ENCODE measurements at places on chromosomes 1 and 21.
A peak's percentile ranks its signal among the peaks of the same experiment; 100 is the strongest.

DNA sequence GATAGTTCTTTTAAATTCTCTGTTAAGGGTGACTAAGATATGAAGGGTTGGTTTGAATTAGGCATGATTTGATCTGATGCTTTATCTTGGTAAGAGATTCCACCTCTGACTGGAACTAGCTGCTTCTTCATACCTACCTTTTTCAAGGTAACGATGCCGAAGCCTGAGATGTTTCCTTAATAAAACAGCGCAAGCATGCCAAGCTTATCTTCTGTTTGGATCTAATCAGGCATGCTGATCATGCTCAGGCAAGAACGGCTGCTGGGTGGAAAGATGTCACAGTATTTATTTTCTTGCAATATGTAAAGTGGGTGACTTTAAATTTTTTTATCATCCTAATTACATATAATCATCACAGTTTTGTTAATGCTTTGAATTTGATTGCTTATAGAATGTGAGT, 148.7 kb downstream of the ADGRL2 start:
- DNase-seq: no peak

GRCh38 chr1:3071565-3072390, 2.8 kb downstream of the PRDM16 start:
- DNase-seq: no peak

- no peak for DNase-seq
Observed at GRCh38 chr1:232046451-232047306, 420.1 kb downstream of the DISC1 start.

DNA sequence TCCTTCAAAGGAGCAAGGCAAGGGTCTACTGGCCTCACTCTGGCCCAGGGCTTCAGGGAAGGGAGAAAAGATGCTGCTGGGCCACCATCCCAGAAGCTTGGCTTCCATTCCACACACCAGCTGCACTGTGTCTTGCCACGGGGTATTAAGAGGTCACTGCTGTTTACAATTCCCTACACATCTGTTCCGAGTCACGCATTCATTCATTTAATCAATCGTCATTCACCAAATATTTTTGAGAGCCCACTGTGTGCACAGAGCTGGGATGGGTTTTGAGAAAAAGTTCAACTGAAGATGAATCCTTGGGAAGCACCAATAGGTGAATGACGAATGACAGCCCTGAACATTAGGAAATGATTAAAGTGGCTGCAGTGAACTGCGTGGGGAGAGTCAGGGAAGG, 101.7 kb downstream of the NAV1 start:
- no peak for DNase-seq

DNA sequence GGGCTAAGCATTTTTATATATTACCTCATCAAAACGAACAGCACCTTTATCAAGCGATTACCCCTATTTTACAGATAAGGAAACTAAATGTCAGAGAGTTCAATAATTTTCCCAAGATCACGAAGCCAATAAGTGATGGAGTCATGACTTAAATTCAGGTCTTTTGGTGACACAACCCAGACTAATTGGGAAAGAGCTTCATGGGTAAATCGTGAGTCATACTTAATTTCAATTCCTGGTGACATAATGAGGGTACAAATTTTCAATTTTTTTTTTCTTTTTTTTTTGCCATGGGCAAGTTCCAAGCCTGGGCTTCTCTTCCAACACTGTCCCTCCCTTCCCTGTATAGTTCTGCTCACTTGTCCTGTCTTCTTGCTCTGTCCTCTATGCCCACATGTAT, 30.1 kb upstream of the IL10 start:
- DNase-seq: no peak

DNA sequence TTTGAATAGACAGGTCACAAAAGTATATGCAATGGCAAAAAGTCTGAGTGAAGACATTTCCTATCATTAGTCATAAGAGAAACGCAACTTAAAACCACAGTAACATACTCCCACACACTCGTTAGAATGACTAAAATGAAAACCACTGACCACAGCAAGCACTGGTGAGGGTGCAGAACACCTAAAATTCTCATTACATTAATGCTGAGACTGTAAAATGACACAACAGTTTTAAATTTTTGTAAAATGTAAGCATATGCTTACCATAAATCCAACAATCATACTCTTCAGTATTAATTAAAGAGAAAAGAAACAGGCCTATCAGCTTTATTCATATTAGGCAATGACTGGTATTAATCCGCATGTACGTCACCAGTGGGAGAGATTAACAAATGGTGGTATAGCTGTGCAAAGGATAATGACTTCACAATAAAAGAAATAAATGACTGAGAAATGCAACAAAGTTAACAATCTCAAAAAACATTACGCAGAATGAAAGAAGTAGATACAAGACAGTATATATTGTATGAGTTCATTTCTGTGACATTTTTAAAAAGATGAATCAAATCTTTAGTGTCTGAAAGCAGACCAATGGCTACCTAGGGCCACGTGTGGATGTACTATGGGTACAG, 253.5 kb downstream of the AKT3 start:
- no peak for DNase-seq

GRCh38 chr1:38141483-38141882, 94.9 kb upstream of the POU3F1 start:
- no peak for DNase-seq

DNA sequence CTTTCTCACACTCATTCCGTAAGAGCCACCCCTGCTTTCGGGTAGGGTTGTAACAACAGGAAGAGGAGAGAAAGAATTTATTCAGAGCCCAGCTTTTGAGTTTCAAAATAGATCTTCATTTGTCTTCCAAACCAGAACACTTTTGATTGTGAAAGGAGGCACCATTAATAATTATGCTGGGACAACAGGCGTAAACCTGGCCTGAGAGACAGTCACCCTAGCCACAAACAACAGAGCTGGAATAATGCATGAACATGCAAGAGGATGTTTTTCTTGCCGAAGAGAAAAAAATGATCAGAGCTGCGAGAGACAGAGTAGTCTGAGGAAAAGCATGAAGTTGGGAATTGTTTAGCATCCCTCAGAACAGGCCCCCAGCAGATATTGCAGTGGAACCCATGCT, 18.5 kb upstream of the GREM2 start:
- DNase-seq: no peak

GRCh38 chr1:90711696-90712095, 5.4 kb downstream of the BARHL2 start:
- no peak for DNase-seq

- no peak for DNase-seq
Observed at GRCh38 chr1:15727021-15727420, 9.0 kb upstream of the SLC25A34 start.

DNA sequence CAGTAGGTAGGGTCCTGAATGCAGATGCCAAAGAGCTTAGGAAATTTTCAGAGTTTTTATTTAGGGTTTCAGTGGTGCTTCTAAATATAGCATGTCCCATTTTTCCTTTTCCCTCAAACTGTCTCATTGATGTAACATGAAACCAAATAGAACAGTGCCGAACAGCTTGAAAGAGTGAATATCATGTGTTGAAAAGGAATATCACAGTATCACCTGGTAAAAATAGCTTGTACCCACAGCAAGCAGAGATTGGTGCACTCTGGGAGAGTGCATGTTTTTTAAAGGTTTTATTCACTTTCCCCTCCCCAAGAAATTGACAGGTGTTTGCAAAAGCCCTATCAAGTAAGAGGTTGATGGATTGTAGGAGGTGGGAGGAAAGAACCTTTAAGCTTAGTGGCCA, 41.9 kb upstream of the ELAVL4 start:
- DNase-seq: no peak

DNA sequence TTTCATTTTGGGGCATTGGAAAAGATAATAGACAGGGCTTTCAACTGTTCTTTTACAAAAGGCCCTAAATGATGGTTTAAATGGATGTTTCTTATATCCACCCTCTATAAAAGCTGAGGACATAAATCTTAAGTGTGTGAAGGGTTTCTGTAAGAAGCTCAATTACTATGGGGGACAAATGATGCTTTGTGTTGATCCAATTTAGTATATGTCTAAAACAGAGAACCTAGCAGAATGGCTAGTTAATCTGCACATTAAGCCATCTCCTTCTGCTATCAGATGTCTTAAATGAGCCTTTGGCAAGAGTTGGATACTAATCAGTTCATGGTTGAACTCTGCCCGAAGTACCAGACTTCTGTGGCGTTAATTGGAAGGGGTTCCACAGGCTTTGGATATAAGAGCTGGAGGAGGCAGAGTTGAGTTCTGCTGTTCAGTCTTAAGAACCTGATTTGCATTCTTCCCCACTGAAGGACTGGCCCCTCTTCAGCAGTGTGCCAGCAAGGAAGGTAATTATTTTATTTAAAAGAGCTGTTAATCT, 43.1 kb downstream of the PTGFRN start:
- DNase-seq: no peak

DNA sequence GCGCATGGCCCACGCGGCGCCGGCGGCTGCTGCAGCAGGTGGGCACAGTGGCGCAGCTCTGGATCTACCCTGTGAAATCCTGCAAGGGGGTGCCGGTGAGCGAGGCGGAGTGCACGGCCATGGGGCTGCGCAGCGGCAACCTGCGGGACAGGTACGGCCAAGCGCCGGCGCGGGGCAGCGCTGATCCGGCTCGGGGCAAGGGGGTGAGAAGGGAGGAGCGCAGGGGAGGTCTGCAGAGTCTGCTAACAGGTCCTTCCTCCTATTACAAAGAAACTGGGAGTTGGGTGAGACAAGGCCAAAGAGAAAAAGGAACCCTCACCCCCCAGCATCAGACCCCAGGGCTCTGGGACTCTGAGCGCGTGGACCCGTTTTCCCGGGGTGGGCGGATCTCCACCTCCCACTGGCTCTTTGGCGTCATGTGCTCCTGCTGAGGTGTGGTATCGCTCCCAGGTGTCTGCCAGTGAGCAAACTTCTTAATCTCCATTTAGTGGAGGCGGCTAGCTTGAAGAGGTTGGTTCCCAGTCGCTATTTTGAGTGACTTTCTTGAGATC, 431 bp downstream of the MTARC1 start:
- no peak for DNase-seq

GRCh38 chr1:248343451-248343850, 5.1 kb upstream of the OR14C36 start:
- no peak for DNase-seq

GRCh38 chr1:246425895-246426294, 81.2 kb downstream of the SMYD3 start:
- no peak for DNase-seq

DNA sequence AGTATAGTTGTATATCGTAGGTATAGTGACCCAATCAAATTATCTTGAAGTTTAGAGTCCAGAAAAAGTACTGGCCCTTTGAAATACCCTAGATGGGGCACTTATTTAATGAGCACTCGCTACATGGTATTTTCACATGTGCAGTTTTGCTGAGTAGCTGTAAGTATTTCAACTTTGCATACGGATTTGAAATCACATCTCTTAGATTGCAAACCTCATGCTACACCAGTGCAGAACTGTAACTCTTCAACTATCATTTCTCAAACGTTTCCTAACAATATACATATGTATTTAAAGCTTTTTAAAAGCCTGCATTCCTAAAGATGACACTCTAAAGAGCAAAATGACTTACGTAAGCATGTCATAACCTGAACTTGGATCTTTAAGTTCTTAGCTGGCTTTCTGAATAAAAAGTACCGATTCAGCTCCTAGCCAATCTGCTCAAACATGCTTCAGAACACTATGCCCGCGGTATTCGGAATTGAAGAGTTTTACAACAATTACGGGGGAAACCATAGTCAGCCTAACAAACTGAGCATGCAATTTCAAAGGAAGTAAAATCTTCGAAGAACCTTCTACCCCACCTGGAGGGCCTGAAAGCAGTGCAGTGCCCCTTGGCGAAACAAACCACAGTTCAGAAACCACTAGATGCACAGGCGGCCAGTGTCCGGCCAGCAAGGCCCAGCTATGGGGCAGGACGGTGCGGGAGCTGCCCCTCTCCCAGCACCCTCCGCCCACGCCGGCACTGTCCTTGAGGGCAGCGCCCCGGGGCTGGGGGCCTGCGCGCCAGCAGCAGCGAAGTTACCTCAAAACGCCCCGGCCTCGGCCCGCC, 863 bp downstream of the FH start:
- no peak for DNase-seq

DNA sequence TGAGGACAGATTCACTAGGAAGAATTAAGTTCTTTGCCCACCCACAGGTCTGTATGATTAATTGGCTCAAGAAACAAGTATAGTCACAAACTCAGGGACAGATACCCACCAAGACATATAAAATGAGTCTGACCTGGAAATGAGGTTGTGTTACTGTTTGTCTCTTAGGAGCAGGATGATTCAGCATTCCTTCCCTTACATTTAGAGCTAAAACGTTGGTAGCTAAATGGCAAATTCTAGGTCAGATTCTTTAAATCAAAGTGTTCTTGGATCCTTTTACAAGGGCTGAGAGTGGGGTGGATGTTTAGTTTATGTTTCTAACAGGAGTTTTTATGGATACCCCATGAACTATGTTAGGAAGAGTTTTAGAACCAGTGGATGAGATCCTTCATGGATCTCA, 4.7 kb downstream of the RIMKLA start:
- no peak for DNase-seq

DNA sequence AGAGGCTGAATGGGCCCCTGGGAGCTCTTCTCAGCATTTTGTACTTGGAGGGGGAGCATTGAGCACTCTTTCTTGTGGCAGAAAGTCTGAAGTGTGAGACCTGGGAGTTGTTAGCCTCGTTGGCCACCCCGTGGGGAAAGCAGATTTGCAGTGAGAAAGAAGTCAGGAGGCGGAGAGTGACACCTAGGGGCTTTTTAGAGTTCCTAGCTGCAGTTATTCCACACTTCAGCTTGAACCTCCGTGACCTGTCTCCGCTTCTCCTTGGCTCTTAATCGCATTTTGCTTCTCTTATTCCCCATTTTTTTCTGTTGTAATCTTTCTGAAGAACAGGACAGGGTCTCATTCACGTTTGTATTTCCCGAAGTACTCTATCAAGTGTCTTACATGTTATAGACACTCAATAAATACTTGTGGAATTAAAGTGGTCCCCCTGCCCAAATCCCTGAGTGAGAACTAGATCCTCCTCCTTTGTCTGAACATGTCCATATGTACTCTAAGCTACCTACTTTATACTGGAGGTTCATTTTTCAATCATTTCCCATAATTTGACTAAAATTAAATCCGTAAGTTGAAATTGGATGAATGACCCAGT, 14.5 kb upstream of the C1orf141 start:
- DNase-seq: no peak

GRCh38 chr1:41516168-41517061, 31.9 kb upstream of the EDN2 start:
- peak; percentile 36 for DNase-seq

GRCh38 chr1:43441894-43442637, 11.7 kb downstream of the HYI start:
- no peak for DNase-seq

- no peak for DNase-seq
Observed at GRCh38 chr1:115251340-115251748, 86.7 kb downstream of the NGF start.

All from cortex of kidney (tissue), 1 donor.